Activated CD4-positive, alpha-beta T cell treated with anti-CD3 and anti-CD28 coated beads, Interleukin-2, amount 50 U/mL, for 16 hours (primary cell): ENCODE measurements at places on chromosomes 11 and 22.

DNA sequence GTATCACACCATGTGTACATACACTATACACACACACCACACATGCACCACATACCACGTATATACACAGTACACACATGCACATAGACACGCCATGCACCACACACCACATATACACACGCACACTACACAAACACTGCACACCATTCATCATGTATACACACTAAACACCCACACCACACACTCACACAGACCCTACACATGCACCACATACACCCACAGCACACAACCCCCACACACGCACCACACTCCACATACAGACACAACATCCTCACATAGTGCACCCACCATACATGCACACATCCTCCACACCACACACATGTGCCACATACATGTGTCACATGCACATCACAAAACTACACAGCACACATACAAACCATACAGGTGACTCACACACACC is 397.1 kb downstream of the TBC1D22A start:
- no peak for DNase-seq

- no peak for DNase-seq
Observed at GRCh38 chr22:34239421-34239820, 319.1 kb upstream of the LARGE1 start.

GRCh38 chr22:29030618-29031226 is 30.9 kb downstream of the C22orf31 start:
- DNase-seq: no peak

DNA sequence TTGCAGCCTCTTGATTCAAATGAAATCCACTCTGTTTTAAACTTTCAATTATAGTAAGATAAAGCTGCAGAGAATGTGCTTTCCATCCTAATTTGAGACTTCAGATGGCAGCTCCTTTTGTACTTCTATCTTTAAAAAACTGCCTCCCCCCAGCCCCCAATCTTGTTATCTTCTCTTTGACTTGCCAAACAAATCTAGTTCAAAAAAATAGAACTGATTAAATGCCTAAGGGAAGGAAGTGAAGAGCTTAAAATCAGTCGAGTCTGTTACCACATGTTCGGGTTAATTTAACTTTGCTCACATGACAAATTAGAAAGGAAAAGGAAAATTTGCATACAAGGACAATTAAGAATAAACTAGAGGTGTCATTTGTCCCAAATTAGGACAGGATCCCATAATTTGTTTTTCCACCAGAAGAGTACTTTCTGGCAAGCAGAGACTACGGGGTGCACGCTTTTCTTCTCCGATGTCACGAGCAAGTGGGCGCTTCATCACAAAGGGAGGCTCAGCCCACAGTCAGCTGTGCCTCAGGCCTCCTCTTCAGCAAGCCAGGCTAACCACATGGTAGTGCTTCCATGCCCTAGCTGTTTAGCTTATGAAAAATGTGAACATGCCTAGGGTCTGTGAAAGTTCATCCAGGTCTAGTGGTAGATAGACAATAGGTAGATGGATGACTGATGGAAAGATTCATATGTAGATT is 69.0 kb upstream of the LDLRAD3 start:
- no peak for DNase-seq

DNA sequence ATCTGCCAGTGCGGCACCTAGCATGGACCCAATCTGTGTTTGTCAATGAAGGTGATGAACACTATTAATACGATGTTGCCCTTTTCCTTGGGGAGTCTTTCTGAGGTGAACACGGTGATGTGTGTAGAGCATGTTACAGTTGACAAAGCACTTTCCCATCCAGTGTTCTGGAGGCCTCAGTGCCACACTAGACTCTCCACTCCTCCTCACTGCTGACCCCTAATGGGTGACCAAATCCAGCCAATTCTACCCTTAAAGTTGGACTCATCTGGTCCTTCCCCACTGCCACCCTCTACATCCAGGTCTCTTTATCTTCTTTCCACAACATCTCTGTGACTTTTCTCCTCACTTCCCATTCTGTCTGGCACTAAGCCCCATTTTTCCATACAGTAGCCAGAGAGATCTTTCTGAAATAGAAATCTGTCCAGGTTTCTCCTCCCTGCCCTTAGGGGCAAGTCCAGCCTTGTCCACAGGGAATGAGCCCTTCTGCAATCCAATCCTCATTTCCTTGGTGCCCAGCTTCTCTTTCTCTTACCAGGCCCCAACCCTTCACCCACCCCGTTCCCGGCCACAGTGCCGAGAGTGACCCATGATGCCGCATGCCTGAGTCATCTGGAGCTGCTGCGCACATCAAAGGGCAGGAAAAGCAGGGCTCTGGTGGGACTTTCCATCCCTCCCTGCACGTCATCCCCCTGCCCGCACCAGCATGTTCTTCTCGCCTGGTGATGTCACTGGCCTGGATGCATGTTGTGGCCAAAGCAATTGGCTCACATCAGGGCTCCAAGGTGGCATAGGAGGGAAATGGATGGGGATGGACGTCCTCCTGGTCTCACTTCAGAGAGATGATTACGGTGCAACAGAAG is 64.2 kb downstream of the RASSF10 start:
- DNase-seq: no peak
